Kidney tubule cell (primary cell): ENCODE measurements at places on chromosomes 2 and 18.

GRCh38 chr2:104434318-104434792, 419.6 kb upstream of the POU3F3 start:
- peak; percentile 94 for DNase-seq

GRCh38 chr2:231923010-231923344, 3.2 kb downstream of the NPPC start:
- no peak for DNase-seq

DNA sequence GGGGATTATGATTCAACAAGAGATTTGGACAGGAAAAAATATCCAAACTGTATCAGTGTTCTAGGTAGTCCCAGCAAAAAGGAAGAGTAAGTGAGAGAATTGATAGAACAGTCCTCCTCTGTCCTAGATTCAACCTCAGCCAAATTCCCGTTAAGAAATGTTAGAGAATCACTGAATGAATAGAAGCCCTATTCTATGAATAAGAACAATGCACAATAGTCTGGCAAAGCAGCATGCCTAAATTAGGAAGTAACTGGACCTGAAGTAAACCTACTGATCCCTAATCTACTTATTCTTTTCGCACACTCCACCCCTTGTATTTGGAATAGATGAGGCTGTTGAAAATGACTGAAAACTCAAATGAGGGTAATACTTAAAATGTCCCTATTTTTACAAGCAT, 1665.5 kb downstream of the LRP1B start:
- no peak for DNase-seq

GRCh38 chr18:61860302-61860701, 32.5 kb downstream of the RNF152 start:
- no peak for DNase-seq

- no peak for DNase-seq
These were observed 95.1 kb downstream of the MRO start for GRCh38 chr18:50724751-50725151.

DNA sequence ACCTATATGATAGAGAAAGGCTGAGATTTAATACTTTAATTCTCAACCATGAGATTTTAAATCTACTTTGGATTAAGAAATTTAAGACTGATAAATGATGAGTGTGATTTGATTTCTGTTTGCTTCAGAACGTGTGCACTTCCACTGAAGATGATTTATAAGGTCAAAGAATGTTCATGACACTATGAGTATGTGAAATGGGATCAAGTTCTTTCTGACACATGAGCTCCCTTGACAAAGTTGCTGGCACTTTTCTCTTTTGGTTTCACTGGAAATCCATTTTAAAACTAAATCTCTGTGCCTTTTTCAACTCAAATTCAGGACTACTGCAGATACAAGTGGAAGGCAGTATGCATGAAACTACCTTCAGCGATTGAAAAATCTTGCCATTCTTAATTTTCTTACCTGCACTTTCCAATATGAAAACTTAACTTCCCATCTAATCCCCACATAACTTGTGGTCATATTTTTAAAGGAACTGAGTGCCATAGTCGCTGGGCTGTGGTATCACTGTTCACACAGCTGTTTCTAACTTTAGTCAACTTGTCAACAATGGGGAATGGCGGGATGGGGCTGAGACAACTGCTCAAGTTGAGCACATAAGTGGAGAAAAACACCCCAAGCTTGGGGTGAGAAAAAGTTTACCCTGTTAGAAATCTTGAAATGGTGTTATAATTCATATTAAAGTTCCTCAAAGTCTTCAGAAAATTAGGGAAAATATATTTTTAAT, 51.8 kb upstream of the TTN start:
- no peak for DNase-seq

GRCh38 chr2:74439373-74439772, 2.4 kb downstream of the RTKN start:
- DNase-seq, result no peak

DNA sequence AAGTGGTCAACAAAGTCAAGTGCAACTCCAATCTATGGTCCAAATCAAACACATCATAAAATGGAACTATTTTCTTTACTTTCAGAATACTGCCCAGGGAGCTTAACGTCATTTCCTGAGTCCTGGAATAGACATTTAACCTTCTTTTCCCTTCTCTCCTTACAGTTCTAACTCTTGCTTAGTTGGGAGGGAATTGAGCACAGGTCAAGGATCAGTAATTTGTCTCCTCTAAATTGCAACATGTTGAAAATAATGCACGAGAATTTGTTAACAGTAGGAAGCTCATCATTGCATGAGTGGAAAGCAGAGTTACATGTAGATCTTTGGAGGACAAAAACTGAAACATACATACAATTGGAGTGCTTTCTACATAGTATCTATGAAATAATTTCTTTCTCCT, 87.7 kb downstream of the MEP1B start:
- no peak for DNase-seq

GRCh38 chr2:207663870-207664545, 38.8 kb upstream of the METTL21A start:
- DNase-seq, result no peak

DNA sequence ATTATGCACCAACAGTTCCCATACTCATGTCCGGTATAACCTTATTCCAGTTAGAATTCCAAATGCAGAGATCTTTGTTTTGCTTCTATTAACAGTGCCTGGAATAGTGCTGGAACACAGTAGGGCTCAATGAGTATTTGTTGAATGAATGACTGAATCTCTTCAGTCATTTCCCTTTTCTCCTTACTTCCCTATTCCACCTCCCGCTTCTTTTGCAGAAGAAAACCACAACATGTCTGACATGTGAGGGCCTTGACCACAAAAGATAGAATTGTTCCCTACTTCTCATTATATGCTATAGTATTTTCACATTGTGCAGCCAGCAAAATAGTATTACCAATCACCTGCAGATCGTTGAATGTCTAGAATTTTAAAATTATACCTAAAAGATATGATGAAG, 19.5 kb upstream of the HNRNPLL start:
- no peak for DNase-seq

DNA sequence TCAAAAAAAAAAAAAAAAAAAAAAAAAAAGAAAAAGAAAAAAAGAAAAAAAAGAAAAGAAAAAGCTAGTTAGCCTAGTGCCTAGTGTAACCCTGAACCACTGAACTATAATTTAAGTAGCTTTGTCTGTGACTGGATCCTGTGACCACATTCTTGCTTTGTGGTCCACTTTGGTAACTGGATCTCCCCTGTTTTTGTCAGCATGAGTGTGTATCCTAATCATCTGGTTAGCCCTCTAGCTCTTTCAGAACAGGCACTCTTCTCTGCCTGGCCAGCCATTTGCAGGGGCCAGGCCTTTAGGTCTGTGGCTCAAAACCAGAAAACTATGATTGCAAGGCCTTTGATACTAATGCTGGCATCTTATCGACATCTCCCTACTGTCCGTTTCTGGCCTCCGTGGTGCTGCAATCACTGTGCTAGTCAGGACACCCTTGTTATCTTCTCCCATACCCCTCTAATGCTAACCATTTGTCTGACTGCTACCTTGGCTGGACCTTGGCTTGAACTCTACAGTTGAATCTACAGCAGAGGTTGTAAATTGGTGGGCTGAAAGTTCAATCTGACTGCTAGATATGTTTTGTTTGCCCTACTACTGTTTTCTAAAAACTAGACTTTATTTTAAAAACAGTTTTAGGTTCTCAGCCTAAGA, 40.5 kb downstream of the RBKS start:
- no peak for DNase-seq

DNA sequence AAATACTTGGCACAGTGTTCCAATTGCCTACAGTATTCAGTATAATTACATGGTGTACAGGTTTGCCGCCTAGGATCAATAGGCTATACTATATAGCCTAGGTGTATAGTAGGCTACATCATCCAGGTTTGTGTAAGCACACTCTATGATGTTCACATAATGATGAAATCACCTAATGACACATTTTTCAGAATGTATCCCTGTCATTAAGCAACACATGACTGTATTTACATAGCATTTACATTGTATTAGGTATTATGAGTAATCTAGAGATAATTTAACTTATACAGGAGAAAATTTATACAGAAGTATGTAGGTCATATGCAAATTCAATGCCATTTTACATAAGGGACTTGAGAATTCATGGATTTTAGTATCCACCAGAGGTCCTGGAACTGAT, 35.4 kb downstream of the SCN7A start:
- no peak for DNase-seq

- DNase-seq, result peak; percentile 45
These were observed 108.8 kb downstream of the FMNL2 start for GRCh38 chr2:152443771-152444170.

DNA sequence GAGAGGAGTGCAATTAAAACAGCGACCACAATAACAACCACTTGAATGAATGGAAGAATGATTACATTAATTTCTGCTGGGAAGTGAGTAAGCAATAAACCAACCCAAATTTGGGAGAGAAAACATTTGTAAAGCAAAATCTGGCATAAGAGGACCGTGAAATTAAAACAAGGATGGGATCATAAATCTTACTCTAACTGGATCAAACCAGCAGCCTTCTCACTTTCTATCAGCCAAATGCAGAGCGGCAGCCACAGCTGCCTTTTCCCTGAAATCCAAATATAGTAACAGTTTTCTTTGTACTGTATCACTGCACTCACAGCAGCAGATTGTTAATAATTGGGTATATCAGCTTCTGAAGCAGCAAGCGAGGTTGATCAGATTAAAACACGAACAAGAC, 245.2 kb upstream of the REG3G start:
- no peak for DNase-seq

DNA sequence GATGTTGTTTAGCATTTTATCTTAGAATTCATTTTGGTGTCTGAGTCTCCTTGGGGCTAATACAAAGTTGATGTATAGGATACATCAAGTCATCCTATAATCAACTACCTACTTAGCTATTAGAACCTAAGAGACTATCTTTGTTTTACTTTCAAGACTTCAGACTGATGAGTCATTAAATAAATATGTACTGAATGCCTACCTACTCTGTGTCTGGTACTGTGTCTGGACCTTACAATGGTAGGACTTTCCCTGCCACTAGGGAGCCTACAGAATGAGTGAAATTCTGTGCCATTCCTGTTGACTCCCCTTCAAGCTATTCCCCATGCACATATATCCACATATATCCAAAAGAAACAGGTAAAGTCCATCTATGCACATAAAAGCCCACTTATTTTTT, 114.5 kb downstream of the ERBB4 start:
- peak; percentile 67 for DNase-seq

- DNase-seq, result no peak
These were observed 202.9 kb downstream of the NDUFA10 start for GRCh38 chr2:239822146-239822831.

GRCh38 chr18:59681521-59682004, 15.7 kb downstream of the CCBE1 start:
- DNase-seq, result no peak

GRCh38 chr2:213022987-213023386, 128.4 kb downstream of the IKZF2 start:
- DNase-seq, result no peak

DNA sequence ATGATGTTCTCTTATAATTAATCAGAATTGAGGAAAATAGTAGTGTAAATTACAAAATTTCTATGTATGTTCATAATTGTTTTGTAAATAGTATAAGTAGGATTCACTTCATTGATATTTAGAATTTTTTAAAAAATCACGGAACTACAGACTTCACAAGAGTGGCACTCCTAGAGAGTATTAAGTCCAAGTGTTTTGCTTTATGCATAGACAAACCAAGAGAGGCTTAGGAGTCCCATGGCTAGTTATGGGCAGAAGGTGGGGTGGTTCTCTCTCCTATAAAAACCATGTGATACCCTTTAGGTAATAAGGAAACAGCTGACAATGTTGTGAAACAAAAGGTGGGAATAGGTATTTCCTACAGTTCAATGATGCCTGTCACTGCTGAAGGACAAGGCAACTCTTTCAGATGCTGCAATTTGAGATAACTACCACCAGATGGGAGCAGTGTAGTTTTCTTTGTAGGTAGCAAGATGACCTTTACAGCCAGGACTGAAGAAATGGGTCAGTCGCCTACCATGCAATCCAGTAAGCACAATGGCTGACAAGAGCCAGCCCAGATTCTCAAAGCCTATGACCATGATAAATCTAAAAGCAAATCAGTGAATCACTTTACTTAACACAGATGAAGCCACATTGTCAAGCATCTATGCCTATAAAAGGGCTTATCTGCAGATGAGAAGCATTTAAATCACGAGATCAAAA, 83.9 kb downstream of the AAK1 start:
- peak; percentile 83 for DNase-seq

- DNase-seq, result peak; percentile 79
These were observed 22.5 kb downstream of the CYRIA start for GRCh38 chr2:16643099-16643498.

GRCh38 chr2:241499146-241499965, 9.0 kb downstream of the STK25 start:
- no peak for DNase-seq

GRCh38 chr2:235149736-235150135, 197.9 kb downstream of the SH3BP4 start:
- no peak for DNase-seq

DNA sequence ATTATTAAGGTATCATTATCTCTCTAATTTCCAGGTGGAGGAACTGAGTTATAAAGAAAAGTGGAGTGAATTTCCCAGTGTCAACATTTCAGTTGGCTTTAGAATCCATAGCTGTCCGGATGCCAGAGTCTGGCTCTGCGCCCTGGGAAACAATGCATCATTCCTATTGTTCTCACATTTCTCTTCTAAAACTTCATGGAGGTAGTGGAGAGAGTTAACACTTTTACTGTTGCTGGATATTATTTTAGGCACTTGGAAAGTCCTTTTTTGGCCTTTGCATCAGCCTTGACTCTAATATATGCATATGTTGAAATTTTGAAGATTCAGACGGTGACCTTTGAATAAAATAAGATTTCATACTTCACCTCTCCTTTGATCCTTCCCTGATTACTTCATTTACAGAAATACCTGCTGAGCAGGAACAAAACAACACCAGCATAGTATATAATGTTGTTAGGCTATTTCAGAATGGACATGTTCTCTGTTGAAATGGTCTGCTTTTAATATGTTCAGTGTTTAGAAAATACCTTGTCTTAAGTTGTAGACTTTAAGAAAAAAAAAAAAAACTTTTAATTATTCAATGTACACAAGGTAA, 148.8 kb downstream of the EPHA4 start:
- no peak for DNase-seq

DNA sequence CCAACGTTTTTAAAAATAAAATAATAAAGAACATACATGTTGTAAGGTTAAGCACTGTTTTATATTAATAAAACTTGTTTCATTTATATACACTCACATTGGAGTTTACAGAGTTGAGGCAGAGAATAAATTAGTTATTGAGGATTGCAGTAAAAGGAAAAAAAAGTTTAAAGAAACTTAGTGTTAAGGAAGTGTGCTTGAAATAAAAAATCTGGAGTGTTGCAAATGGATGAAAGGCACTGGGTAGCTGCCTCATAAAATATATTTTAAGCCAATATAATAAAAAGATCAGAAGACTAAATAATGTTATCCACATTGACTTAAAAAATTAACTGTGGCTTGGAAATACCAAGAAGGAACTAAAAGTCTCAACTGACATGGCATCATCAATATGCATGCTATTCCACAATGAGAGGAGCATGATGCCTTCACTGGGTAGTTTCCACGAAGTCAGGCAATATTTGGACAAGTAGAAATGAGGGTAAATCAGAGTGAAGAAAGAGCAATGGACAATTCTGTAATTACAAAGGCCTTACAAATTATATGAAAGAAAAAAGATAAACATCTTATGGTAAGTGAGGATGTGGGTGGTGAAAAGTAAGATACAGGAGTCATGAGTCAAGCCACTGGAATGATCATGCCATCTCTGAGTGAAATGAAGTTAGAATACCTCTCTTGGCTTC, 2.5 kb downstream of the GALNT3 start:
- DNase-seq, result peak; percentile 63
